ENCODE measurements at places on chromosomes 12 and 14. TPM values are rescaled to one million over a fixed set of nuclear protein-coding genes. Genes with fewer than 3 reads are reported as not detected.

DNA sequence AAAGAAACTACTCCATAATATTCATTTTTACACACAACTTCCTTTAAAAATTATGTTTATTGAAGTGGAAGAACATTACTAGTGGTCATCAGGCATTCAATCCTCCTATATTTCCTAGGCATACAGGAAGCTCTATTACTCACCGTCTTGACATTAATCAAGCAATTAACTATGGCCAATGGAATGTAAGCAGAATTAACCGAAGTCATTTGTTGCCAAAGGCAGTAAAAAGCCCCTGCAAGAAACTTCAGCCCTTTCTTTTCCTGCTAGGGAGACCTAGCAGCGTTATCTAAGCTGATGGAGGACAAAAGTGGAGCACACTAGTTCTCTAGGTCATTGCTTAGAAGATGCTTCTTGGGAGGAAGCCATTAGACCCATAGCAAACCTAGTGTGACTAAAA lies 399.6 kb downstream of the KCNH5 start:
- no peak for DNase-seq

The EML5 gene
- total RNA-seq = 0.13 TPM

DNA sequence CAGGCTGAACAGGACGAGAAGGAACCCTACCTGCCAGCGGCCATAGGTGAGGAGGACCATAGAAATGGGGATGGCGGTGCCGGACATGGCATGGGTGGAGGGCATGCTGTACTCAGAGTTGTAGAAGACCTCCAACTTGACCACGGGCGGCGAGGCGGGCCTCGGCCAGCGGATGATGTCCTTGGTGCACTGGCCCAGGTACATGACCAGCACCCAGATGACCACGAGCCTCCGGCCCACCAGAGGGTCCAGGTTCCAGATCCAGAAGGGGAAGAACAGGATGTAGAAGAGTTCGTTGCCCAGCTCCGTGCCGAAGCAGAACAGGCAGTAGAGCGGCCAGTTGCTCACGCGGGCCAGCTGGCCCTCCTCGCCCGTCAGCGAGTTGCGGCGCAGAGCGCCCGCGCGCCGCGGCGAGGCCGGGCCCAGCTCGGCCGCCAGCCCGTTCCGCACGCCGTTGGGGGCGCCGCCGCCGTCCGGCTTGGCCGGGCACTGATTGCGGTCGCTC lies 582 bp downstream of the SGPP1 start:
- DNase-seq = peak; percentile 52

DNA sequence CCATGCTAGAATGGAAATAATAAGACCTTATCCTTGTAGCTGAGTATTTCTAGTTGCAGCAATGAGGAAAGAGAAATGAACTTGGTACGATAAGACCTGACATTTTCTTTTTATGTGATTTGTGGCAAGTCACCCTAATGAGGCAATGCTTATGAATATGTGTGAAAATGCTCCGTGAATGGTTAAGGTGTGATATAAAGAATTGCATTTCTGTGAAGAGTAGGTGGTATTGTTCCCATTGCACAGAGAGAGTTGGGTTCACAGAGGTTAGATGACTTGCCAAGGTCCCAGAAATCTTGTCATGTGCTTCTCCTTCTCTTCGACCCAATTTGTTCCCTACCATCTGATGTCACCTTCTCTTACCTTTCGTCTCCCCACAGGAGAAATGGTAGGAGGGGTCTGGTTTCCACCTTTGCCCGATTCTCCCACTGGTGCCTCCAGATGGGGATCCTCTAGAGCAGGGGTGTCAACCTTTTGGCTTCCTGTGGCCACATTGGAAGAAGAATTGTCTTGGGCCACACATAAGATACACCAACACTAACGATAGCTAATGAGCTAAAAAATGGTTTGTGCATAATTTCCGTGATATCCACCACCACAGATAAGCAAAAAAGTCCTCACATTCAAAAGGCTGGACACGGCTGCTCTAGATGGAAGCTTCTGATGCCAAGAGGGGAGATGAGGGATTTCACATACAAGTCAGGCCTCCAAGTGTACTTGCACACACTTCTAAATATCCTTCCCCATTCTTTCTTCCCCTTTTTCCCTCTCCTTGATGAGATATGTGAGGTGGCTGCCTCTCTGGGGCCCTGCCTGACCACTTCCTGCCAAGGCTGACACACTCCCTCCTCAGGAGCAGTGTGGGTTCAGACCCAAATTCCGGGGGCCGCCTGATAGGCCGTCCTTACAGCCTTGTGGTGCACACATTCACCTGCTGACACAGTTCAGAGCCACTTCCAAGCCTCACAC lies 96.1 kb downstream of the PLXNC1 start:
- DNase-seq = no peak

The GYS2 gene
- not detected for total RNA-seq

GRCh38 chr12:69509904-69510827 lies 40.0 kb downstream of the FRS2 start:
- DNase-seq = no peak

- no peak for DNase-seq
These were observed 1936.8 kb upstream of the SEL1L start for GRCh38 chr14:83470466-83470865.

DNA sequence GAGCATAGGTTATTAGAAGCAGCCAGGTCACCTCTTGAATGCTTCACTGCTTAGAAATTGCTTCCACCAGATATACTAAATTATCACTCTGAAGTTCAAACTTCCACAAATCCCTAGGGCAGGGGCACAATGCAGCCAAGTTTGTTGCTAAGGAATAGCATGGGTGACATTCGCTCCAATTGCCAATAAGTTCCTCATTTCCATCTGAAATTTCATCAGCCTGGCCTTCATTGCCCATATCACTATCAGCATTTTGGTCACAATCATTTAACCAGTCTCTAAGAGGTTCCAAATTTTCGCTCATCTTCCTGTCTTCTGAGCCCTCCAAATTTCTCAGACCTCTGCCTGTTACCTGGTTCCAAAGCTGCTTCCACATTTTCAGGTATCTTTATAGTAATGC lies 356.1 kb downstream of the DAD1 start:
- DNase-seq = no peak

DNA sequence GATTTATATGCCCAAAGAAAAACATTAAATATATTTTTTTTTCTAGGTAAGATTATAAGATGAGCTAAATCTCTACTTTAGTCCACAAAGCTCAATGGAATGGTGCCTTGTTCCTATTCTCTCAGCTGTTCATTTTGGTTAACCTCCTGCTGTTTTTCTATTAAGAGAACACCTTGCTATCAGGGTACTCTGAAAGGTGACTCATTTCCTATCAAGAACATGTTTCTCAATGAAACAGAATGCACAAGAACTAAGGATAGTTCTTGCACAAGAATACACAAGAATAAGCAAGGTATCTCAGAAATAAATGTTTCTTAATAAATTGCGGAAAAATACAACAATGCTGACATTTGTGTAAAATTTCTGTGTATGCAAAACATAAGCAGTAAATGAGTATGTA lies 14.1 kb downstream of the ABCD2 start:
- no peak for DNase-seq

- peak; percentile 90 for DNase-seq
These were observed 213.5 kb upstream of the KRR1 start for GRCh38 chr12:75724928-75725312.

- no peak for DNase-seq
These were observed 1.2 kb downstream of the SLCO1C1 start for GRCh38 chr12:20696181-20696905.

GRCh38 chr14:101082436-101083384 lies 179.2 kb upstream of the RTL1 start:
- DNase-seq = no peak

GRCh38 chr14:75254901-75255584 lies 23.6 kb upstream of the FOS start:
- no peak for DNase-seq

DNA sequence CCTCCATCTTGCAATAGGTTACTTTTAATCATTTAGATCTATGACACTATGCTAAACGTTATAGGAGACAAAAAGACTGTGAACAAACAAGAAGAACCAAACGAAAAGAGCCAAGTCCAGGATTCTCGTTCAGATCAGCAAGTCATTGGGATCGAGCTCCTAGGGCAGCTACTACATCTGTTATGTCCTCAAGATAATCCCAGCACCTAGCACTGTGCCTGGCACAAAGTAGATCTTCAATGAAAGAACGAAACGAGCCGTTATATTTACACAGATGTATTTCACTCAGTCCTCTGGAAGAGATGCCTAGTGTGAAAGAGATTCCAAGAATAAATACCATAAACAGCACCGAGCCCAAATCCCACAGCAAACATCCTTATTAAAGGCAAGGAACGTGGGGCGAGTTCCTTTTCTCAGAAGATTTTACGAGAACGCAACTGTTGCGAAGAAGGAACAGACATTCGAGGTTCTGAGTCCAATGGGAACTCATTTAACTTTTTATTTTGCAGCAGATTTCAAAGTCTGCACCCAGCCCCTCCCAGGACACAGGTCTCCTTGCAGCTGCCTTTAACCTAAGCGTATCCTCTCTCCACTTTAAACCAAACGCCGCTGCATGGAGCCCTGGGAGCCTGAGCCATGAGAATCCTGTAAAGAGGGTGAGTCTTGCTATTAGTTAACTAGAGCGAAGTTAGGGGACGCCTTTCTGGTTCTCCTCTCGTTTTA lies 544 bp upstream of the TDP1 start:
- DNase-seq = no peak

DNA sequence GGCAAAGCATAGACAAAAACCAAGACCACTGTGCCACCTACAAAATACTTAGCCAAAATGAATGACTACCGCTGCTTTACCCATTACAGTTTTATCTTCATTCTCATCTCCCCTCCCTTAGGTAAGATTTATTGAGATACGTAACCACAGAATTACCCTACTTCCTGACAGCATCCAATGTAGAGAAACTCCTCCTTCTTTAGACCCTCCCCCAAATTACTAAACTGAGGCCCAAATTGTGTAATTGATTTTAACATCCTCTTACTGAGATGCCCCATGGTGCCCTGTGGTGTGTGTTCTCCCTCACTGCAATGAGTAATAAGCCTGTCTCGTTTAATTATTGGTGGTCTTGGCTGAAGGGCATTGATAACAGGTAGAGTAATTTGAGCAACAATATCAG lies 19.1 kb downstream of the VRK1 start:
- DNase-seq = no peak

DNA sequence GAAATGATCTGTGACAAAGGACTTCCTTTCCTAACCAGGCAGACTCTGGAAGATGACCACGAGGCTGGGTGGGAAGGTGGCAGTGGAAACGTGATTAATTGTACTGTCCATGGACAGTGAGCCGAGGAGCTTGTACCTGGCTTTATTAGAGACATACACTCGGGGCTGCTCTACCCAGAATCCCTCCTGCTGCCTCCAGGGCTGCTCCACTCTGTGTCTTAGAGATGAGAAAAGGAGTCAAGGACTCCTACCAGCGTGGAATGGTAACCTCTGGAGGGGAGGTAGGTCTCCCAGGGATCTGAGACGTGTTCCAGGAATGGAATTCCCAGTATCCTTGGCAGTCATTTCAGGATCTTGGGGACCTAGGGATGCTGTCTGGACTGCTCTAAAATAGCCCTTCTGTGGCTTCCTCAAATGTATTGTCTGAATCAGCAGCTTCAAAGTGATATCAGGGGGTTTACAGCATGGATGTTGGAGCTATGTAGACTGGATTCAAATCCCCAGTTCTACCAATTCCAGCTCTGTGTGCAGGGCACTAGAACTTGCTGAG lies 237.8 kb downstream of the CACNA1C start:
- DNase-seq = no peak

DNA sequence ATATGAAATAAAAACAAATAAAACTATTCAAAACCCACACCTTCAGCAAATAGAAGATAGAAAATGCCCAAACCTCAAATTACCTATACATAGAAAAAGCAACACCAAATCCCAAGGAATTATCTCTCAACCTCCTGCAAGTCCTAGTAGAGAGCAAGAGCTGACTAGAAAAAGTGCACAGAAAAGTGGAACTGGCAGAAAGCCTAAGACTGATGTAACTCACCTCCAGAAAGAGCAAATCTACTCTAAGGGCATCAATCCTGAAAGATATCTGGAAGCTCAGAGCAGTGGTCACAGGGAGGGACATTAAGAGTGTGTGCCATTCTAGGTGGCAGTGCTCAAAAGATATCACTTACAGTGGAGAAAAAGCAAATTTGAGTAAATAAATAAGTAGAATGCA lies 62.1 kb upstream of the PLEKHG7 start:
- DNase-seq = no peak

- no peak for DNase-seq
These were observed 39.4 kb downstream of the SDR9C7 start for GRCh38 chr12:56894698-56895368.

- DNase-seq = no peak
These were observed 17.1 kb downstream of the SLC25A3 start for GRCh38 chr12:98610596-98610995.

The CLEC2A gene
- not detected for total RNA-seq

- DNase-seq = no peak
These were observed 41.9 kb downstream of the SLC16A7 start for GRCh38 chr12:59637692-59638070.

The RECQL gene
- total RNA-seq = 95.1 TPM

- DNase-seq = peak; percentile 7
These were observed 22.5 kb downstream of the TESC start for GRCh38 chr12:117076410-117077372.

DNA sequence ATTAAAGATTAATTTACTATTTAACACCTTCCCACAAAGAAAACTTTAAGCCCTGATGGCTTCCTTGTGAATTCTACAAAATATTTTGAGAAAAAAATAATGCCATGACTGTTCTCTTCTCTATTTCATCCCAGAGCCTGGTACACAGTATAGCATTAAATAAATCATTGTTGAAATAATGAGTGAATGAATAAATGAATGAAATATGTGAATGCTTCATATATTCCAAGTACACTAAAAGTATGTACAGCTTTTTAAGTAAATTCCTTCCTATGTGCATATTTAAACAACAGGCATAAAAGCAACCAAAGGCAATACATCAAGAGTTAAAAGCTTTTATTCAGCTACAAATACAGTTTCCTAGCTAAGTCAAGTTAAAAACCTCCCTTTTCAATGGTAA lies 144.9 kb upstream of the CCDC196 start:
- no peak for DNase-seq

- no peak for DNase-seq
These were observed 56.3 kb downstream of the SIX6 start for GRCh38 chr14:60565211-60565610.

DNA sequence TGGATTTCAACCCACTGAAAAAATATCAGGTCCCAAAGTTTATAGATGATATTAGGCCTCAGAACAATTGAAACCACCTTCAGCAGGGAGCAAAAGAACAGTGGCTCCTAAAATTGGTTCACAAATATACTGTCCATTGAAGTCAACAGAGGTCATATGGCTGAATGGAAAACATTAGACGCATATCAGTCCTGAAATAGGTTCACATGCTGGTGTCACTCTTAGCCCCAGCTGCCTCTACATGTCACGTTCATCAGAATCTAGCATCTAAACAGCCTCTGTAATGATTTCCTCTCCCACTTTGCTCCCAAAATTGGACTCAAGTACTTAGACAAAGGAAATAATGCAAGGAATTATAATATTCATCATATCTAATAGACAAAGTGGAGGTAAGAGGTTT lies 8.7 kb downstream of the FLRT2 start:
- no peak for DNase-seq

GRCh38 chr12:93668919-93669418 lies 8.2 kb upstream of the CRADD start:
- no peak for DNase-seq

- DNase-seq = no peak
These were observed 474.3 kb downstream of the VRK1 start for GRCh38 chr14:97271451-97271960.

The GLT1D1 gene
- not detected for total RNA-seq

GRCh38 chr14:67680941-67681340 lies 6.5 kb upstream of the VTI1B start:
- DNase-seq = no peak

- DNase-seq = no peak
These were observed 71.8 kb downstream of the DAD1 start for GRCh38 chr14:22517117-22517720.

- no peak for DNase-seq
These were observed 69.1 kb downstream of the ARL6IP4 start for GRCh38 chr12:123049398-123050240.

All from dermis microvascular lymphatic vessel endothelial cell (primary cell).